Stimulated activated memory B cell treated with anti-CD40 and anti-IgM and Interleukin-4, amounts not matched to agents 10 μg/mL and 1 μg/mL and 100 μg/mL, for 72 hours (primary cell): ENCODE measurements at places on chromosomes 6 and 20.

GRCh38 chr20:60749804-60750602 lies 502.1 kb upstream of the CDH4 start:
- no peak for ATAC-seq

DNA sequence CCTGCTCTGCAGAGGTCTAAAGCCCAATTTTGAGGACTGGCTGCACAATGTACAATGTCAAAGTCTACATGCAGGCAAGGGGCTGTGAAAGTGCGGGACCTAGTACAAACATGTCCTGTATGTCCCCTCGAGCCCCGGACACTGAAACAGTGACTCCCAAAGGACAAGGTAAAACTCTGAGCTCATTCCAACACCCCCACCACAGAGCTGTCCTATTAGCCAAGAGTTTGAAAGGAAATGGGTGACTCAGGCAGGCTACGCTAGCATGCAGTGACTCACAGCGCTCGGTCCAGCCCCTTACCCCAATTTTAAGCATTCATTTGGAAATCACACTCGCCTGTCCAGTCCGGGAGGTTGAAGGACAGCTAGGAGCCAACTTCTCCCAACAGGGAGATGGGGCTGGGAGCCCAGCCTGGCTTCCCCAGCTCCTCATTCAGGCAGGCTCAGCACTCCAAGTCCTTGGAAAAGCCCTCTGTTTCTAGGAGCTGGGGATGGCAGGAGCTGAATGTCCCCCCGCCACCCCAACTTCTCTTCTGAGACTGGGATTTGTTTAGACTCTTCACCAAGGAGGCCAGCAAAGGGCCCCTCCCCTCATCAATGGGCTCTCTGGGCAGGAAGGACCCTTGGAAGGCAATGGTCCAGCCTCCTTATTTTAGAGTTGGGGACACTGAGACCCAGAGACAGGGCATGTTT lies 3.9 kb downstream of the SDC4 start:
- no peak for ATAC-seq

DNA sequence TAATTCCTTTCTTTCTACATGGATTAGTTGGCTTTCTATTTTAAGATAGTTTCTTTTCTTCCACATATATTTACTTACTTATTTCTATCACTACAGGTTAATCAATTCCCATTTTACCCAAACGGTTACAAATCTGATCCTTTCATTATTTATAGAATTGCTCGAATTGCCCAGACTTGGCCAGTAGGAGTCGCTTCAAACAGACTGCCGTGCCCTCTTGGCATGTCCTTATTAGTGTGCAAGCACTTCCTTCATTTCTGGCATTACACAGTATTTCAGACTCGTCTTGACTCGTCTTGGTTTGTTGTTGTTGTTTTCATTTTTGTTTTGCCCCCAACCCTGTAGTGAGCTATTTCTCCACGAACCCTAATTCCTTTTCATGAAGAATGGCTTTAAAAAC lies 74.6 kb downstream of the SAMD3 start:
- ATAC-seq, result no peak

- no peak for ATAC-seq
These were observed 44.0 kb upstream of the TRAM2 start for GRCh38 chr6:52620906-52621190.

DNA sequence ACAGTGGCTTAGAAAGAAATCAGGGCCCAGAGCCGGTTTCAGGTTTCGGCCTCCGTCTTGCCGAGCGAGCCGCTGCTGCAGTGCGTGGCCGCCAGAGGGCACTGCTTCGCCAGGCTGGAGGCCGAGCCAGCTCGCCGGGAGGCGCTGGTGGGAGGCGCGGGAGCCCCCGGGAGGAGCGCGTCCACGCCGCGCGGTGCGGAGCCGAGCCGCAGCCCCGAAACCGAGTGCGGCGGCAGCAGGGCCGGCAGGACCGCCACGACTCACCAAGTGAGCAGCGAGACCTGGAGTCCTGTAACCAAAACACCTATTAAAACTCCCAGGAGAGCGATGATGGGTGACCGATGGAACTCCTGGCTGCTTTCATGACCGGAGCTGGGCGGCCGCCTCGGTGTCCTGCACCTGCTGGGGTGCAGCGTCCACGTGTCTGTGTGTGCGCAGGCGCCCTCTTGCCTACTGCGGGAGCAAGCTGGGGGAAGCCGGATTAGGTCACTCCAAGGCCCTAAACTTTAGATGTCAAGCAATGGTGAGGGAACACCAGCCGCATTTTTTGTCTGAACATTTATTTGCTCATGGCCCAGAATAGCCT lies 186.9 kb upstream of the UST start:
- peak; percentile 89 for ATAC-seq

DNA sequence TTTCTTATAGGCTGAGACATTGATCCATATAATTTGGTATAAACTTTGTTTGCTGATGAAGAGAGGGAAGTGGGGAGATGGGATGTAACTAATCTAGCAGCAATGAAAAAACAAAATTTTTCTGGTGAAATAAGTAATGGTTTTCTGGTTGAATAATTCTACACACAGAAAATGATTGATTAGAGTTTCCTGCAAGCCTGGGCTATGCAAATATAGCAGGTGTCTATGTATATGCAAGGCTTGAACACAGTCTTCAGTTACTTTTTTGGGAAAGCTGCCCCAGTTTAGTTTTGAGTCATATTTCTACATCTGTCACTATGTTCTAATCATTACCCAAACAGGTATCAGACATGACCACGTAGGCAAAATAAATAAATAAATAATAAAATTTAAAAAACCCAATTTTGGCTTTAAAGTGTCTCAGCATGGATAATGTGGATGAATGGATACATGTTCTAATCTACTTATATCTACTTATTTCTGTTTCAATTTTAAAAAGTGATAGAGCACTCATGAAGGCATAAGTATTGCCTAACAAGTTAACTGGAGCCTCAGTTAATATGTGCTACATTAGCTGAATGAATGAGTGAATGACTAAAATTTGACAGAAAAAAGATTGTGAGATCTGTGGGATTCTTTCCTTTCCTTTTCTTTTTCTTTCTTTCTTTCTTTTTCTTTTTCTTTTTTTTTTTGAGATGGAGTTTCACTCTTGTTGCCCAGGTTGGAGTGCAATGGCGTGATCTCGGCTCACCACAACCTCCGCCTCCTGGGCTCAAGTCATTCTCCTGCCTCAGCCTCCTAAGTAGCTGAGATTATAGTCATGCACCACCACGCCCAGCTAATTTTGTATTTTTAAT lies 37.2 kb upstream of the TFB1M start:
- peak; percentile 85 for ATAC-seq

DNA sequence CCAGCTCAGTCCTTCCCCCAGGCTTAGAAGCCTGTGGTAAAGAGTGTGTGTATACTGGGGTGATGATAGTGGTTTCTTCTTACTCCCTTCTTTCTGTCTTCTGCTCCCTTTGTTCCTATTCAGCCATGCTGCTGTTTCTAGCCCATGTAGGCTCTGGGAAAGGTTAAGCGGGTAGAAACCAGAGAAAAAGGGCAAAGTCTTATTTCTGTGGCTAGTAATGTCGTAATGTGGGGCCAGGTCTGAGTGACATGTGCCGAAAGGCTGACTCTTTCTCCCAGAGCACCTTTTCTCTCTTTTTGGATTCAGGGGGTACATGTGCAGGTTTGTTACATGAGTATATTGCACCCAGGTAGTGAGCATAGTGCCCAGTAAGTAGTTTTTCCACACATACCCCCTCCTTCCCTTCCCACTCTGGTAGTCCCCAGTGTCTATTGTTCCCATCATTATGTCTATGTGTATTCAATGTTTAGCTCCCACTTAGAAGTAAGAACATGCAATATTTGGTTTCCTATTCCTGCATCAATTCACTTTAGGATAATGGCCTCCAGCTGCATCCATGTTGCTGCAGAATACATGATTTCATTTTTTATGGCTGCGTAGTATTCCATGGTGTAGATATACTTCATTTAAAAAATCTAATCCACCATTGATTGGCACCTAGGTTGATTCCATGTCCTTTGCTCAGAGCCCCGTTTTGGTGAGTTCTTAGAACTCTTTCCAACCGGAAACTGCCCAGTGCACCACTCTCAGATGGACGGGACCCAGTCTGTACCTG lies 74.3 kb downstream of the EFHC1 start:
- no peak for ATAC-seq

GRCh38 chr20:1469925-1470571 lies 3.4 kb upstream of the NSFL1C start:
- peak; percentile 42 for ATAC-seq

DNA sequence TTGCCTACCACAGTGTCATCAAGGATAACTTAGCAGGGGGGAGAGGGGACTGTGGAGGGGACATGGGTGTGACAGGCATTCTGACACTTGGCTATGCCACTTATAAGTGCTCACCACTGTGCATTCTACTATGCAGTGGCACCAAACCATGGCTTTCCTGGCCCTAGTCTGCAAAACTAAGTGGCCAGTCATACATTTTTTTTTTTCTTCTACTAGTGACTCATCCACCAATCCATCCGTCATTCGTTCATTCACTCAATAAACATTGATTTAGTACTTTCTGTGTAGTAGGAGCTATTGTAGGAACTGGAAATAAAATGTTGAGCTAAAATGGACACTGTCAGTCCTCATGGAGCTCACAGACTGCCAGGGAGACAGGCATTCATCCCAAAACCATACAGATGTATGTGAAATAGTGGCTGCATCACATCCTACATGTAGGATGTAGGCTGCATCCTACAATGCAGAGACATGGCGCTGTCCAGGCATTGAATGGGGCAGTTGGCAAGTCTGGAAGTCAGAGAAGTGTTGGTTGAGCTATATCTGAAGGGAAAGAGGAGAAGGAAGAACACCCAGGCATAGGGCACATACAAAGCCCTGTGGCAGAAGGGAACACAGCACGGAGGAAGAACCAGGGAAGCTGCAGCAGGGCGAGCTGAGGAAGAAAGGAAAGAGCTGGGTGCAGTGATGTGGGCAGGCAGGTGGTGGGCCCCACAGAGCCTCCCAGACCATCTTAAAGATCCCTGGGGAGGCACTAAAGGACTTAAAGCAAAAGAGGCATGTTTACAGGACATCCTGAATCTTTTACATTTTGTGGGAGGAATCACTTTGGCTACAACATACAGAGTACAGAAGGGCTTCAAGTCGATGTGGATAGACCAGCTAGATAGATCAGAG lies 224.4 kb downstream of the UST start:
- ATAC-seq, result no peak

- no peak for ATAC-seq
These were observed 345.4 kb downstream of the CD109 start for GRCh38 chr6:74041420-74041819.

- ATAC-seq, result no peak
These were observed 71.4 kb upstream of the TCF21 start for GRCh38 chr6:133817460-133818047.
